ENCODE measurements at places on chromosomes 7 and 10.

DNA sequence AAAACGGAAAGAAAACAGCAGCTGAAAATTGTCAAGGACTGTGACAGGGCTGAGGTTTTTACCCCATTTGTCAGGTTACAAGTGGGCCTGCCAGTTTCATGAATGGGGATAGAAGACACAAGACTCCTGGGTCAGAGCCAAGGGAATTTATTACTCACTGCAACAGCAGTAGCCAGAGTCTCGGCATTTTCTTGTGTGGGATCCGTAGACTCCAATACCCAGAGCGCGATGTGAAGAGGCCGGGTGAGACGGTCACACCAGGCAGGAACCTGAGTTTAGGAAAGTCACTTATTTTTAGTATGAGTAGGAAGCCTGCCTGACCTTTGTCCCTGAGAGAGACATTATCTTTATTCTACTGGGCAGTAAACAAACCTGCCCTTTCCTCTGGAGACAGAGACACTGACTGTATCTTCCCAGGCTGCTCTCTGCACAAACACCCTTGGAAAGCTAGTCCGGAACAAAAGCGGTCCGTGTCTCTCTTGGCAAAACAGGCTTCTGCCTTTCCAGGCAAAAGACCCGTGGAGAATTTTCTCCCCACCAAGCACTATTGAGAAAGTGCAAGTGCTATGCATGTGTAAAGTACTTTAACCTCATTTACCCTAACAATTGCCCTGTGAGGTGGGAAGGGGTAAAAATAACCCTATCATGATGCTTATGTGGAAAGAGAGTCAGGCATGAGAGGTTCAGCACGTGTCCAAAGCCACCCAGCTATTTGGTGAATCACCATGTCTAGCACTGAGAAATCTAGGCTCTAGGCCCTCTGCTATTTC, 58.4 kb downstream of the JCAD start:
- peak; percentile 31 for DNase-seq

DNA sequence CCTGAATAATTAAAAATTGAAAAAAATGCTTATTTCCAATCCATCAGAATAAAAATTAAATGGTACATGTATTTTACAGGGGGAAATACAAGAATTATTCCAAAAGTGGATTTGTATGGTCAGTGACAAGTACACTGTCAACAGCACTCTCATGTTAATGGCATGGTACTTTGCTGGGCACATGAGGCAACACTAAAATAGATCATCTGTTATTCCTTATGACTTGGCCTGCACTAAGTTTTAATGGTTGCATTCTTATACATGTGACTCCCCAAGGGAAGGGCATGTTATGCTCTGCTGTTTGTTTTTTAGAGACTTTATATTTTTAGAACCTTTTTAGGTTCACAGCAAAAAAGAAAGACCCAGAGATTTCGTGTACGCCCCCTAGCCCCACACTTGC, 128.3 kb downstream of the CPEB3 start:
- DNase-seq: no peak

- no peak for DNase-seq
Observed at GRCh38 chr7:44964384-44964830, 14.4 kb downstream of the MYO1G start.

GRCh38 chr7:44891372-44891771, 6.0 kb upstream of the PURB start:
- no peak for DNase-seq

- DNase-seq: no peak
Observed at GRCh38 chr7:70680743-70681468, 451.0 kb upstream of the GALNT17 start.

DNA sequence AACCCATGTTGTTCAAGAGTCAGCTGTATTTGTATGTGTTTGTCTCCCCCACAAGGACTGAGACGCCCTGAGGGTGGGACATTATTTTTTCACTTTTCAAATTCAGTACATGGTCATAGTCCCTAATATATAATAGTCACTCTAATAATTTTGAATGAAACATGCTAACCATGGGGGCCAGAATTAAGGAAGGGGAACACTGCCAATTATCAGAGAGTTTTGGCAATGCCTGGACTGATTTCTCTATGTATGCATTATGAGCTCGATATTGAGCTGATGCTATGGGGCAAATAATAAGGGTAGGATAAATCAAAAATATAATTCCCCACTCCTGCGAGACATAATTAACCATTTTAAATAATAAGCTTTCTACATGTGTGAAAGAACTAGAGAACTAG, 87.4 kb downstream of the CPED1 start:
- no peak for DNase-seq

DNA sequence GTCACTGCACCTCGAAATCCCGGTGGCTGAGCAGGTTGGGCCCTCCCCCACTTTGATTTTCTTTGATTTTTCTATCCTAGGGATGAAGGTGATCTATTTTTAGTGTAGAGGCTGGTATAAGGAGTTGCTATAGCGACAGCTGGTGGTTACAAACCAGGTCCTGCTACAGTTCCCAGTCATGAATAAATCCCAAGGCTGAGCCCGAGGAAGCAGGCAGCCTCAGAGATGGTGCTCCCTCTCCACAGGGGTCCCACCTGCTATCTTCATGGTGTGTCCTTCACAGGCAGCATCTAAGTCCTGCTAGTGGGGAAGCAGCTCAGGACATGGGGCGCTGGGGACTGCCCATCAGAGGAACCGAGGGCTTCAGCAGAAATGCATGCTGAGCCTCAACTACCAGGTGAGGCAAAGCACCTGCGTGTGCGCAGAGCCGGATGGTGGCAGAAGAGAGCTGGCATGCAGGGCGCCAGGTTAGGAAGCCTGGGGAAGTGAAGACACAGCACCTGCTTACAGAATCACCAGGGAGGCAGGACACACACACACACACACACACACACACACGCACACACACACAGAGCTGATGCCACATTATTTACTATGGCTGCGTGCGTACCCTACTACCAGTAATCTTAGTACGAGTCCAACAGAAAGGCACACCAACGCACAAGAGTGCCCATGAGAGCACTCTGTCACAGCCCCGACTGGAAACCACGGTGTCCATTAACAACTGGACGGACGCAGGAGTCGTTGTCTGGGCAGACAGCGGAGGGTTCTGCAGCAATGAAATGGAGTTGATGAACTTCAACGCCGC, 150.9 kb downstream of the PRKAG2 start:
- no peak for DNase-seq
